ENCODE measurements at places on chromosomes 7 and 10.

GRCh38 chr10:114801411-114801813 is 20.2 kb upstream of the FHIP2A start:
- H3K27me3 ChIP-seq, result no peaks in the 10 kb centered on the region
- H3K27ac ChIP-seq, result no peak overlapping the region
- H3K4me1 ChIP-seq, result peaks cover 2% of the 10 kb centered on the region
- DNase-seq, result no peak
- H3K36me3 ChIP-seq, result no peaks in the 10 kb centered on the region

- no peak for DNase-seq
- no peaks in the 10 kb centered on the region for H3K27me3 ChIP-seq
- no peaks in the 10 kb centered on the region for H3K4me1 ChIP-seq
- no peak overlapping the region for H3K4me3 ChIP-seq
These were observed 767.2 kb downstream of the TNS3 start for GRCh38 chr7:46814516-46815250.

DNA sequence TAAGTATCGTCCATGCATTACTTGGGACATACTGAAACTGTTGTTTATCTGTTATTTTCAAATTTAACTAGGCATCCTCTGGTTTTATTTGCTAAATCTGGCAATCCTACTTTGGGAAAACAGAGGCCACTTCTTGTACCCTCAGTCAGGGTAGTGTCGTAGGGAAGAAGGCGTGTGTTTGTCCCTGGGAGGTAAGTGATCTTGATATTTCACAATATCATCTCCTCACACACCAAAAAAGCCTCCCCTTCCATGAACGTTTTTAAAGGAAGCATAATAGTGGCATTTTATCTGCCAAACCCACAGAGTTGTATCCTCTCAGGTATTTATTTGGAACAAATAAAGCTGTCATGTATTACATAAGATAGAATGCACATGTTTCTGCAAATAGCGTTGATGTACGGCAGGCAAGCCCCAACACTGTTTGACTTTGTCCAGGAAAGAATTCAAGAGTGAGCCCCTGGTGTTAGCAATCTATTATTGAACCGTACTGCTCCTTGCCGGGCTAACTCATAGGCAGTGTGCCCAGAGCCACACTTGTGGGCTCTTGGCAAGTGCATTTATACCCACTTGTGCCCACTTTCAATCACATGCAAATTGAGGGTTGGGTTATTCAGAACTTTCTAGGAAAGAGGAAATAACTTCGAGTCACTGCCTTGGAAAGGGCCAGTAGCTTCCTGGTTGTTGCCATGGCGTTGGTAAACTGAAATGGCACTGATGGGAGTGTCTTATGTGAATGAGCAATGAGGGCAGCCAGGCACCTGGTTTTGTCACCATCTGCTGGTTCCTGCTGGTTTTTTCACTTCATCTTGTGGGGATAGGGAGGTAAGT is 266.0 kb downstream of the USP6NL start:
- no peak overlapping the region for H3K4me3 ChIP-seq
- no peaks in the 10 kb centered on the region for H3K27me3 ChIP-seq
- peak; percentile 27 for DNase-seq

GRCh38 chr10:1881636-1882035 is 144.3 kb upstream of the ADARB2 start:
- no peak overlapping the region for H3K27ac ChIP-seq
- H3K4me3 ChIP-seq, result no peak overlapping the region
- no peaks in the 10 kb centered on the region for H3K27me3 ChIP-seq
- no peaks in the 10 kb centered on the region for H3K36me3 ChIP-seq

DNA sequence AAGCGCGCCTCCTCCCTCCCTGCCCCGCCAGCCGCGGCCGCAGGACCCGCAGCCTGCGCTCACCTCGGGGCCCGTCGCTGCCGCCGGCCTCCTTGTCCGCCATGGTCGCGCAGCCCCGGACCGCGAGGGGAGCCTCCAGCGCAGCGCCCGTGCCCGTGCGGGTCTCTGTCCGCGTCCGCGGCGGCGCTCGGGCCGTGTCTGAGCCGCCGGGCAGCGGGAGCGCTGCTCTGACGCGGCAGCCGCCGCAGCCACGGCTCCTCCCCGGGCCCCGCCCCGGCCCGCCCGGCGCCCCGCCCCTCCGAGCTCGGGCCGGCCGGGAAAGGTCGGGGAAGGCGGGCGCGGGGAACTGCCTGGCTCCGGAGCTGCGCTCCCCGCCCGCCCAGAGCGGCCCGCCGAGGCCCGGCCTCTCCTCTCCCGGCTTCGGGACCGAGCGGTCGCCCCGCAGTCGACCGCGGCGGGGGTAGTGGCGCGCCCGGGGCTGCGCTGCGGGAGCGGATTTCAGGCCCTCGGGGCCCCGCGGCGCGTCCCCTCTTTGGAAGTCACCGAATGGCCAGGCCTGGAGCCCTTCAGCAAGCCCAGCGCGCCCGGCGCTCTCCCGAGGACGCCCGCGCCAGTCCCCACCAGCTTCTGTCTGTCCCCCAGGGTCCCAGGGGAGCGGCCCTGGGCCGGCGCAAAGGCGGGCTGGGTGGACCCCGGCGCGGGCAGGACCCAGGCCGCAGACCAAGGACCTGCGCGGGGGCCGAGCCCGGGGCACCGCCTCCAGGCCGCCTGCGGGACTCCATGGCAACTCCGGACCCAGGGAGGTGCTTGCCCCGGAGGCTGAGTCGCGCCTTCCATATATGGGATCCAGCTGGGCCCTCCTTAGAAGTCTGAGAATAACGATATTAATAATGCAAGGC is at the start of gene HSPA12A:
Gene HSPA12A, minus strand, starts transcription at position 200 of the 899 bp plus-strand sequence. Its CDS starts 97 bp downstream, at position 103.
- no peaks in the 10 kb centered on the region for H3K36me3 ChIP-seq
- no peaks in the 10 kb centered on the region for H3K4me1 ChIP-seq
- H3K27ac ChIP-seq, result no peak within 1 kb of the TSS
- H3K27me3 ChIP-seq, result peaks cover 2% of the 10 kb centered on the region

DNA sequence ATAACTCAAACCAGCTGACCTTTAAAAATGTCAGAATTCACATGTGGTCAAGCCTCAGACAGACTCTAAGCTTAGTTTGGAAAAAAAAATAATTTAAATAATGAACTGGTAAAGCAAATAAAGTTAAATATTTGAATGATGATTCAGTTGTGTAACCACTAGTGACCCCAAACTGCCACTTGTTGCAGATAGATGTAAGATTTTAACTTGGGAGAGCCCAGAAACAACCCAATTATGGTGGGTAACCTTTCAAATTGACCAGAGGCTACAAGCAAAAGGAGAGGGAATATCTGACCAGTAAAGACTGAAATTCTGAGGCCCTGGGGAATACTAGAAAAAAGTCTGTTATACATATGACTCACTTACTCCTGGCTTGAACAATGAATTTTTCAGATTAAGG is 268.1 kb downstream of the HPSE2 start:
- no peak for DNase-seq
- no peaks in the 10 kb centered on the region for H3K4me1 ChIP-seq
- H3K27ac ChIP-seq, result no peak overlapping the region
- no peaks in the 10 kb centered on the region for H3K27me3 ChIP-seq
- no peaks in the 10 kb centered on the region for H3K36me3 ChIP-seq
- H3K4me3 ChIP-seq, result no peak overlapping the region

DNA sequence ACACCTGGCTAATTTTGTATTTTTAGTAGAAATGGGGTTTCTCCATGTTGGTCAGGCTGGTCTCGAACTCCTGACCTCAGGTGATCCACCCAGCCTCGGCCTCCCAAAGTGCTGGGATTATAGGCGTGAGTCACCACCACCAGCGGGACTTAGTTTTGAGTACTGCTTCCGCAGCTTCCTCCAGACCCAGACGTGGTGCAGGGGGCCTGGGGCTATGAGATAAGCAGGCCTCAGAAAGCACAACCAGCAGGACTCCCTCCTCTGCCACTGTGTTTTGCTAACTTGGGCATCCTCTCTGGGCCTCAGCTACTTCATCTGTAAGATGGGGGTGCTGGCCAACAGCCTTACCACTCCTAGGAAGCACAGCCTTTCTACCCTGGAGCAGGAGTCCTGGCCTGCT is 37.8 kb downstream of the GOLGA7B start:
- H3K27ac ChIP-seq, result no peak overlapping the region
- H3K36me3 ChIP-seq, result no peaks in the 10 kb centered on the region
- H3K4me3 ChIP-seq, result no peak overlapping the region

- no peak for DNase-seq
- no peak overlapping the region for H3K4me3 ChIP-seq
- no peaks in the 10 kb centered on the region for H3K36me3 ChIP-seq
- no peaks in the 10 kb centered on the region for H3K27me3 ChIP-seq
These were observed 362.7 kb downstream of the DNAJB6 start for GRCh38 chr7:157699357-157700013.

DNA sequence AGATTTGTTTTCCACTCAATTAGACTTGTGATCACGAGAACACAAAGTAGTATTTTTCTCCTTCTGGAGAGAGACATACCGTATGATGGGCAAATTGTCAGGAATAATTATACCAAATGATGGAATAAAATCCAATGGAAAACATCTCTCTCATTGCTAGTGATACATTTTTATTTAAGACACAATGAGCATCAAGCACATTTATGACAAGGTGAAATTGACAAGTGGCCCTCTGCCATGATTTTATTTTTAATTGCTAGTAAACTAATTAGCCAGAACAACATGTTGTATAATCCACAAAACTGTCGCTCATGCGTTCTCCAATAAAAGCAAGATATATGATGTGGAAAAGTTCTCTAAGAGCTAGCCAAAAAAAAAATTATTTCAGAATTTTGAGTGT is 620.8 kb downstream of the AUTS2 start:
- no peaks in the 10 kb centered on the region for H3K4me1 ChIP-seq
- DNase-seq, result no peak
- H3K27ac ChIP-seq, result no peak overlapping the region
- H3K27me3 ChIP-seq, result no peaks in the 10 kb centered on the region
- no peaks in the 10 kb centered on the region for H3K36me3 ChIP-seq

Measured in GM12878 (cell line).